NCI-H460 (cell line): ENCODE measurements at places on chromosomes 1 and 21. TPM values are rescaled to one million over a fixed set of nuclear protein-coding genes. Genes with fewer than 3 reads are reported as not detected.

The TSPAN1 gene
- total RNA-seq = 0.07 and 1.0 TPM in 2 replicates

The CD84 gene
- not detected in 2 replicates for total RNA-seq

The STIL gene
- 20.4 and 21.7 TPM in 2 replicates for total RNA-seq

The KRTAP10-3 gene
- total RNA-seq = not detected in 2 replicates

The SPRR2B gene
- total RNA-seq = not detected in 2 replicates

The PLXNA2 gene
- total RNA-seq = 5.4 and 6.5 TPM in 2 replicates

The KIAA1614 gene
- total RNA-seq = 0.02 and 0.20 TPM in 2 replicates

The MYBPH gene
- not detected in 2 replicates for total RNA-seq

The CLCA1 gene
- not detected in 2 replicates for total RNA-seq

The KCNJ9 gene
- not detected in 2 replicates for total RNA-seq

The C8A gene
- not detected in 2 replicates for total RNA-seq

DNA sequence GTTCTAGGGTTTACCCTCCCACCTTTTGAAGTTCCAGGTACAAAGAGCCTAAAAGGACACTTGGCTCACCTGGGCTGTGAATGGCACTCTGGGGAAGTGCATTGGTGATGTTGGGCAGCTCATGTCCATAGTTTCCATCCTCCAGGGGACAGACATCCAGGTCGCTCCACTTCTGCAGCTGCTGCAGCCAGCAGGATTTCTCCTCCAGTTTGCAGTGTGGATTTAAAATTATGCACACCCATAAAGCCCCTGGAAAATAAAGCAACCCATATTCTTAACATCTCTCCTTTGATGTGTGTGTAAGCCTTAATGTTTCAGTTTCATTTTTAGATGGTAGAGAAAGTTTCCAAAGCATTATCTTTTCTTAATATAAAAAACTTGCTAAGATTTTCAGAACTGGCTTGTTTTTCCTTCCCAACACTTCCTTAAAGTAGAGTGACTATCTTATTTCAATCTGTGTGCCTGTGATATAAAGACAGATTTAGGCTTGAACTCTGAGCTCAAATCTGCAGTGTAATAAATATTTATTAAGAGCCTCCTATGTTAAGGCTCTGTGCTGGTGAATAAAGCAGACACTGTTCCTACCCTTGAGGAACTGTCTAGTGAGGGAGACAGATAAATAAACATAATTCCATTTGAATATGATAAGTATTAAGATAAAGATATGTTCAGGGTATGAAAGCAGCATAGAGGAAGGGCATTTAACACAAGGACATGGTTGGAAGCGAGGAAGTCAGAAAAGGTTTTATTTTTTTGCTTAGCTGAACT is 39.1 kb downstream of the UROD start:
- DNase-seq = no peak

DNA sequence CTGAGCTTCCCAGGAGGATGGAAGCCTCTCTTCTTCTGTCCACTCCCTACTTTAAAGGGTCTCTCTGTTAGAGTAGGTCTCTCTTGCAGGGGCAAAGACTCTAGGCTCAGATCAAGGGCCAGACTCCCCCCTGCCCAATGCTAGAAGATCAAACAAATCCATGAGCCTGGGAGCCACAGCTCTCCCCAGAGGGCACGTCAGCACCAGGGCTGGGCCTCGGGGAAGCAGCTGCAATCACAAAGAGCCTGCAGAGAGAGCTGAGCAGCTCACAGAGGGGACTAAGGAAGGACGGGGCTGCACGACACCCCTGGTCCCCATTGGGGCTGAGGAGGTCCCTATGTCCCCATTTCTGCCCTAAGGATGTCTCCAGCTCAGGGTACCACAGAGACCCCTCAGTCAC is 3.9 kb downstream of the CNTN2 start:
- no peak for DNase-seq

DNA sequence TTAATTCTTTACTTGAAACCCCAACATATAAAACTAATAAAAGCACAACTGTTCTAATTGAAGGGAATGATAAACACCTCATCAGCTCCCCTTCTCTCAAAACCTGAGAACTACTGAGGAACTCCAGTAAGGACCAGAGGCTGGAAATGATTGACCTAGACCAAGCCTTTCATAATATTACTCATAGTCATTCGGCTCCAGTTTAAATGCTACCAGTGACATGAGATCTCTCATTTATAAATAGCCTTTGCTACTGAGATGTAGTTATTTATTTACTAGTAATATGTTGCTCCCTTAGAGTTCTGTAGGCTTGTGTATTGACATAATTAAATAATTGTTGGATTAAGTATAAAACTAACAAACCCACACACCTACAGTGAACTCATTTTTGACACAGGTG is 209.8 kb upstream of the PRMT6 start:
- DNase-seq = no peak

- DNase-seq = no peak
Observed at GRCh38 chr1:181139631-181140061, 51.1 kb downstream of the IER5 start.

GRCh38 chr1:29630756-29631155 is 394.4 kb downstream of the PTPRU start:
- DNase-seq = no peak

GRCh38 chr1:23817633-23818032 is 7.6 kb downstream of the HMGCL start:
- DNase-seq = no peak

DNA sequence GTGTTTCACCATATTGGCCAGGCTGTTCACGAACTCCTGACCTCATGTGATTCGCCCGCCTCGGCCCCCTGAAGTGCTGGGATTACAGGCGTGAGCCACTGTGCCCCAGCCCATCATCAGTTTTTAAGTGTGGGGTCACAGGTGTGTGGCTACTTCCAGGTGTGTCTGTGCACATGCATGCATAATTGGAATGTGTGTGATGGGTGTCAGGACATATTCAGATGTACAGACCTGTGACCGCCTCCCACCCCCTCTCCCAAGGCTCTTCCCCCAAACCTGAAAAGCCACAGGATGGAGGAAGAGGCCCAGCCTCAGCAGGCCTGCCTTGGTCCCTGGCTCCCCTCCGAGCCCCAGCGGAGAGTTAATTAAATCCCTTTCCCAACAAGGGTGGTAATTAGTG is 37.3 kb upstream of the CSF3R start:
- no peak for DNase-seq

DNA sequence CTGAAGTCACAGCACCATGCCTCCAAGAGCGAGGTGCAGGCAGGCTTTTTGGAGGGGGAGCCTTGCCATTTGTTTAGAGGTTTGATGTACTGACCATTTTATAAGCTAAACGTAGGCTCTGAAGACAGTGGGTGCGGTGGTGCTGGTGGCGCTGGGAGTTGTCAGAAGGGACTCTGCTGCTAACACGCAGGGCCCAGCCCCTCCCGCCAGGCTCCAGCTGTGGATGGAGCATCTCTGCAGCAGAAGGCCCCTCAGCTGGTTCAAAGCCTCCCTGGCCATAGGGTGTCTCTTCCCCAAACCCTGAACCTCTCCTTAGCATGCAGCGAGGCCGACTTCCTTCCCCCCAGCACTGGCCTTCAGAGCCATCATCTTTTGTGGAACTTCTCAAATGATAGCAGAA is 105.3 kb downstream of the AJAP1 start:
- no peak for DNase-seq

DNA sequence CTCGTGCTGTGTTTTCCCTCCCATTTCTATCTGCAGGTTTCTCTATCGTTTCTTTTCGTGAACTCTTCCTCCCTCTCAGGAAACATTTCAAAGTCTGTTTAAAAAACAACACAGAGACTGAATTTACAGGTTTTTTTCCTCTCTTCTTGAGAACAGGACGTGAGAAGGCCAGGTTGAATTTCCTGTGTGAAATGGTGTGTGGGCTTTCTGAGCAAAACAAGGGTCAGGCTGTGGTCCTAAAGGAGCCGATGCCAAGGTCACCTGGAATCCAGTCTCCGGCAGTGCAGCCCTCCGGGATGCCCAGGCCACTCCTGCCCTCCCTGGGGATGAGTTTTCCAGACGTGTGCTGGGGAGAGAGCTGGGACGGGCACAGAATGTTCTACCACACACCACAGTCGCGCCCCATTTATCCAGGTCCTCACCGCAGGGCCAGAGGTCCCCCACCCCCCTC is 62.7 kb upstream of the RUNX3 start:
- no peak for DNase-seq

DNA sequence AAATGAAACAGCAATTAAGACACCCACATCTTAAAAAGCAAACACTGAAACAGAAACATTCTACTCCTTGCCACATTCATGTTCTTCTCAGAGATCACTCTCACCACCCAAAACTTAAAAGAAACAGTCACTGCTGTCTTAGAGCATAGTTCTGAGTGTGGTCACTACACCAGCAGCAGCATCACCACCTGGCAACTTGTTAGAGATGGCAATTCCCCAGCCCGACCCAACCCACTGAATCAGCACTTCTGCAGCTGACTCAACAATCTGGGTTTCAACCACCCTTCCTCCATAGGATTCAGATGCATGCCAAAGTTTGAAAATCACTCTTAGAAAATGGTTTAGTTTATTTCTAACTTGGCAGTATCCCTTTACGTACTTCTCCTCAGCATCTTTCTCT is 126.1 kb downstream of the CDC42BPA start:
- no peak for DNase-seq

GRCh38 chr1:26164036-26164860 is 4.5 kb downstream of the C1orf232 start:
- no peak for DNase-seq

GRCh38 chr1:238139713-238140112 is 249.0 kb upstream of the ZP4 start:
- no peak for DNase-seq

GRCh38 chr21:34202553-34203372 is 129.4 kb downstream of the MRPS6 start:
- DNase-seq = no peak

DNA sequence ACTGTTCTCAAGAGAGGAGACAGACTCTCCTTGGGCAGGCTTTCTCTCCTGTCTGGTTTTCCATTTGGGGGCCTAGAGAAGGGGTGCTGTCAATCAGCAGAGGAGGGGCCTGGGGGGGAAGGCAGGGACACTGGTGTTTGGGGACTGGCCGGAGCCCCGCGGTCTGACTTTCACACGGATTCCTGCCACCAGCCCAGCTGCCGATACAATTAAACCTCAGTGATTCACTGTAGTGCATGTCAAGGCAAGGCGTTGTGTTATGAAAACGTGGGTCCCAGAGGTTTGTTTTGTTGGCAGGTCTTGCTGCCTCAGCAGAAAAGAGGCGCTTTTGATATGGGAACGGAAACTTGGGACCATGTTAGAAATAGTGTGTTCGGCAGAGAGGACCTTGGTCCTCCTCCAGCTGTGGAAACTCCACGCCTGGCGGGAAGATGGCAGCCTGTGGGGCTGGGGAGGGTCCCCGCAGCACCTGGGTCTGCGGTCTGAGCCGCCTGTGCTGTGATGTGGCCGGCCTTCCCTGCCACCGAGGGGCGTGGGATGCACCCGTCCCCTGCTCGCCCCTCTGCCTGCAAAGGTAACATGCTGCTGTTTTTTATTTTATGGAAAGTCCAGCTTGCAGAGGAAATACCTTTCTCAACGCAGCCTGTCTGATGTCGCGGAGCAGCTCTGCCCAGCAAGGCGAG is 47.6 kb downstream of the SPSB1 start:
- no peak for DNase-seq

DNA sequence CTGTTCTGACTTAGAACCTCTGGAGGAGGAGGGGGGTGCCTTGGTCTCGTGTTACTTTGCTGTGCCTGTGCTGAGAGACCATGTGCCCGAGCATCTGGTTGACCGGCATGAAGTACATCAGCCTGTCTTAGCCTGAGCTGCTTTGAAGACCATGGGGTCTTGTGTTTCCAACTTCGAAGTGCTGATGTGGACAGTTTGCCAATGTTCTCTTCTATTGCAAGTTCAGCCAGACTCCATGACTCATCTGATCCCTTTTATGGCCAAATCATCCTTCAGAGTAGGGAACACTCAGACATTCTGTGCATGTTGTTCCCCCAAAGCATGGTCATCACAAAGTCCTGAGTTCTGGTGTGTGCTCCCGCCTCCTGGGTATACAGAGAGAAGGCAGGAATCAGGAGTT is 6.0 kb upstream of the PLA2G2C start:
- no peak for DNase-seq

GRCh38 chr1:165773324-165773965 is 4.8 kb upstream of the TMCO1 start:
- DNase-seq = peak; percentile 58

DNA sequence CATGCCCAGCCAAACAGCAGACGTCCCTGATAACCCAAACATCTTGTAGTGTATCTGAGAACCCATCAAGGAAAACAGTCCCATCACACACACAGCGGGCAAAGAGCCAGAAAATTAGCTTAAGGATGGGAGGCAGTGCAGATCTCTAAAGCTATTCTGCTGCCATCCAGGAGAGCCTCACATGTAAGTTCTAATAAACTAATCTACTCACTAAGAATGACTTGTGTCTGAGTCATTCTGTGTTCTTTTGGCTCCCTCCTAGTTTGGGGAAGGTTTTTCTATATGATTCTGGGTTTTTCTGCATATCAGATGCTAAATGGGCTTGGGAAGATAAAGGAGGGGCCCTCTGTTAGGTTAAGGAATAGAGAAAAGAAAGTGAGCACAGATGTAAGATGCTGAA is 162.8 kb downstream of the HUNK start:
- DNase-seq = no peak

DNA sequence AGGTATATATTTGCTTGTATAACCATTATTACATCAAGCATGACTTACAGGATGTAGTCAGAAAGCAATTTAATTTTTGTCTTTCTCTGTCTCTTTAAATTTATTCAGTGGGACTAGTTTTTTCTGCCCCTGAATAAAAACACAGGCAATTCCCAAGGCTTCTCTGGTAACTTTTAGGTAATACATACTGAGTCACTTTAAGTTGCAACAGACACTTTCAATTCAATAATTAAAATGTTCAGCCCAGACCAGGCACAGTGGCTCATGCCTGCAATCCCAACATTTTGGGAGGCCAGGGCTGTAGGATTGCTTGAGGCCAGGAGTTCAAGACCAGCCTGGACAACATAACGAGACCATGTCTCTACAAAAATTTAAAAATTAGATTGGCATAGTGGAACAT is 12.3 kb downstream of the SLC44A3 start:
- DNase-seq = no peak

GRCh38 chr1:156485984-156486383 is 14.6 kb downstream of the MEF2D start:
- no peak for DNase-seq

GRCh38 chr1:228275430-228276173 is 67.8 kb downstream of the OBSCN start:
- DNase-seq = no peak

GRCh38 chr1:240619906-240620621 is 8.1 kb upstream of the GREM2 start:
- no peak for DNase-seq

GRCh38 chr1:44256762-44257554 is 43.7 kb downstream of the DMAP1 start:
- no peak for DNase-seq

GRCh38 chr21:38505654-38506523 is 7.6 kb upstream of the ERG start:
- DNase-seq = peak; percentile 41

- DNase-seq = no peak
Observed at GRCh38 chr21:39313042-39313570, 326 bp downstream of the BRWD1 start.
